ENCODE measurements at places on chromosomes 3 and 15.
A peak's percentile ranks its signal among the peaks of the same experiment; 100 is the strongest.

DNA sequence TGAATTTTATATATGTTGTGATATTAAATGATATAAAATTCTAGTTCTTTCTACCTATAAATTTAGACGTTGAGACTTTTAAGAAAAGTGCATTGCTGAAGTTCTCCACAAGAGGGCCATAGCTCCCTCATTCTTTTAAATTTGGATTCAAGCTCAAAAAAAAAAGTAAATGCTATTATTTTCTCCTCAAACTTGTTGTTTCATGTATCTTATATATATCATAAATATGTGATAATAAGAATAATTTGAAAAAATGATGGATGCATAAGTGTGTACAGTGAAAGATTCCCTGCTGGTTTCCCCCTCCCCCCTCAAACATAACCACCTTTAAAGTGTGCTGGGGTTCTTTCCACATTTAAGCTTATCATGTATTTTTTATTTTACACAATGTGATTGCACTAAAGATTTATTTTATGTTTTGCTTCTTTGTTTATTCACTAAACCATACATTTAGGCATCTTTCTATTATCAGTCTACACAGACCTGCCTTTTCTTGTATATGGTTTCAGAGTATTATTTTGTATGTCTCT lies 769.4 kb upstream of the GOLIM4 start:
- DNase-seq = no peak

DNA sequence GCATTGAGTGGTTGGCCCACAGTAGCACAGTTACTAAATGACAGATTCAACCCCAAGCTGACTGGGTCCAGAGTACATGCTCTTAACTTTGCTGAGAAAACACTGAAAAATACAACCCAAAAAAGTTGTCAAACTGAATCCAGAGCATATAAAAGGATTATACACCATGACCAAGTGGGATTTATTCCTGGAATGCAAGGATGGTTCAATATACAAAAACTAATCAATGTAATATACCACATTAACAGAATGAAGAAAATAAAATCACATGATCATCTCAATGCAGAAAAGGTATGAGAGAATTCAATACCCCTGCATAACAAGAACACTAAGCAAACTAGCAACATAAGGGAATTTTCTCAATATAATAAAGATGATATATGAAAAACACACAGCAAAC lies 98.5 kb downstream of the STAG1 start:
- no peak for DNase-seq

DNA sequence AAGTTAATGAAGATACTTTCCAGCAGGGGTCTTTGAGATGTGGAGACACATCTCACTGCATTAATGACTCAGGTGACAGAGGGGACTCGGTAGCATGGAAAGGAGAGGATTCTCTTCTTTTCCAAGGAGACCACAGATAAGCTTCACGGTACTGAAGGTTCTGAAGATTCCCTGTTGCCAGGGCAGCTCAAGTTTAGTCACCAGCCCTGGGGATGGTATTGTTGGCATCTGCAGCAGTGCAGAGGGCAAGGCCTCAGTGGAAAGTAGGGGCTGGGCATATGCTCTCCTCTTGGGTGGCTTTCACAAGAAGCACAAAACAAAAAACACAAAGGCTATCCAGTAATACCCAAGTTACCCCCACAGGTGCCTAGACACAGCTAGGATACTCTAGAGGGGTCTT lies 38.0 kb upstream of the MRPL3 start:
- DNase-seq = no peak

DNA sequence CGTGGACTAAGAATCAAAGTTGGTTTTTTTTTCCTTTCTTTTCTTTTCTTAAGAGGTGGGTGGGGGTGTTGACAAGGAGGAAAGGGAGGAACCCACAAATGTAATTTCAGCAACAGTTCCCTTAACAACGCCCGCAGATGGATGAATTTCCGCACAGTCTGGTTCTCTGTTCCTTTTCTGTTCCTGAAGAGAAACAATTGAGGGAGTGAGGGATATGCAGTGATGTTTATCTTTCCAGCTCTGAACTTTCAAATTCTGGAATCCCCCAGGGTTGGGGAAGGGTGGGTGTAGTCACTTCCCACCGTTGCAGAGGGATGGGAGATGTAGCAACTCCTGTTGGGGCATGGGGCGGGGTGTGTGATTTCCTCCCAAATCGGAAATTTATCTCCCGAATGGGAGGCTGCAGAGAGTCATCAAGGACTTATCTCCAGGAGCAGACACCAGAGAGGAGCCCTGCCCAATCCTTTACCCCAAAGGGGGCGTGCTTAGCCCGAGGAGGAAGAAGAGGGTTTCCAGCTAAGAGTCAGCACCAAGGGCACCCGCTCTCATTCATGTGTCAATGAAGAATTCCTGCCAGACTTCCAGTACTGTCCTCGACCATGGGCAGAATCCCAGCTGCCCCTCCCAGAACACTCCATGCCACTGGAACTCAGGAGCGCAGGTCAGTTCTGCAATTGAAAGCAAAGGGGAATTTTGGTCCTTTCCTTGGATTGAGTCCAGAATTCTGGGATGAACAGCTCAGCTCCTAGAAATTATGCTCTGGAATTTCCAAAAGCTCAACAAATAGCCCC lies 35.0 kb upstream of the CFAP161 start:
- DNase-seq = no peak

DNA sequence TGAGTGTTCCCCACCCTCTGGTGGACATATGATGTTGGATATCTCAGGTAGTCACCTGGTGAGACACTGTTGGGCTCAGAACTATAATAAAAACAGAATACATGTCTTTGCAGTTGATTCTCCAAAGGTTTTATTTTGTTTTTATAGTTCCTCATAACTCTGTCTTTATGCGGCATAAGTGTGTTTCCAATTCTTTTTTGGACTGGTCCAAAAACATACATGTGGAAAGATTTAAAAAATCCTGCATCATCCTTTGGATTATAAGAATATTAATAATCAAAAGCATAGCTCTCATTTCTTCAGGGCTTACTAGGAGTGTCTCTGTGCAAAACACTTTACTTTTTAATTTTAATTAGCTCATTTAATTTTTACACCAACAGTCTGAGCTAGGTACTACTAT lies 71.0 kb upstream of the ANKRD34C start:
- no peak for DNase-seq

DNA sequence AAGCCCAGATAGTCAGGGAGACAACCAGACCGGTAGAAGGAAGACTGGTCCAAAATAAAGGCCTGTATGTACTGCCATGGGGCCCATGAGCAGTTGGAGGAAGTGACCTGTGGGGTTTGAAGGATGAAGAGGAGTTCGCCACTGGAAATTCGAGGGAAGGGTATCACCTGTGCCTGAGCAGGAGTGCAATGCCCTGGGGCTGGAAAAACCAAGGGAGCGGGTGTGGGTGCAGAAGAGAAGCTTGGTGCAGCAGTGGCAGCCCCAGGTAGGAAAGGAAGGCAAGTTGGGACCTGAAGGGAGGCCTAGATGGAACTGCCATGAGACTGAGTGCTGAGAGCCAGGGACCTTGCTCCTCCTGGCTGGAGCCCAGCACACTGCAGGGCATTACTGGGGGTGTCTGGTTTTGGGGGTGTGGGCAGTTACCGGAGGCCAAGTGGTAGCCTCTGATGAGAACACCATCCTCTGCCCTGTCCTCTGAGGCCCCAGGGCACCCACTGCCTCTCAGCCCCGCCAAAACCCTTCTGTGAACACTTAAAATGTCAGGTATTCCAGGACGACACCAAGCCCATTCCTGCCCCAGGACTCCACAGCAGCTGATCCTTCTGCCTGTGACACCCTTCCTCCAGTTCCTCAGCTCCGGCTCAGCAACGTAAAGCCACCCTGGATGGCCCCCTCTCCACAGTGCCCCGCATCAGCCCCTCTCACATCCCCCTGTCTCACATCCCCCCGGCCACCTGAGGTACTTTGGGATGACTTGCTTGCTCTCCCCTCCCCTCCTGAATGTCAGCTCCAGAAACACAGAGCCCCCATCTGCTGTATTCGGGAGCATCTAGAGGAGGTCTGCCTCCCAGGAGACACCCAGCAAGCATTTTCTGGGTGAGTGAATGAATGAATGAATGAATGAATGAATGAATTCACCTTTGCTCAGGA lies 42.9 kb downstream of the WNT7A start:
- no peak for DNase-seq

- no peak for DNase-seq
These were observed 23.3 kb downstream of the AKAP13 start for GRCh38 chr15:85403745-85404144.

- DNase-seq = no peak
These were observed 16.8 kb upstream of the SLC6A1 start for GRCh38 chr3:10975695-10976234.

GRCh38 chr15:78944669-78945407 lies at the start of gene CTSH:
Gene CTSH (minus strand): TSS chr15:78945046. CDS start chr15:78944981, 65 bp downstream.
- peak; percentile 80 for DNase-seq

- DNase-seq = no peak
These were observed 133.4 kb upstream of the SMAD3 start for GRCh38 chr15:66931768-66932633.

GRCh38 chr15:67884514-67885174 lies 44.8 kb upstream of the RNU6-1 start:
- peak; percentile 67 for DNase-seq

DNA sequence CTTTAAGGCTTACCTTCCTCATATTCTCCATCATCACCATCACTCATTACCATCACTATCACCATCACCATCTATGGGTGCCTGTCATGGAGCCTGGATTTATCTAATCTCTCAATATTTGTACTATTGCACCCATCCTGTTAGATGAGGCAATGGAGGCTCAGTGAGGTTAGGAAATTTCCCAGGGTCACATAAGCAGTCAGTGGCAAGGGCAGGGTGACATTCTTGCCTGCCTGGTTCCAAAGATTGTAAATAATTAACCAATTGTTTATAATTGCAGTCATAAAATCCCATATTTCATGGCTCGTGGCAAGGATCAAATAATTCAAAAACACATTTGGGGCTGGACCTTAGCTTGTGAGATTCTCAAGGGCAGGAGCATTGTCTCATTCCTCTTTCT lies 55.2 kb downstream of the MGLL start:
- DNase-seq = no peak

GRCh38 chr3:107269136-107269535 lies 108.1 kb upstream of the CCDC54 start:
- DNase-seq = no peak

- no peak for DNase-seq
These were observed 8.3 kb upstream of the SUCLG2 start for GRCh38 chr3:67662733-67663132.

DNA sequence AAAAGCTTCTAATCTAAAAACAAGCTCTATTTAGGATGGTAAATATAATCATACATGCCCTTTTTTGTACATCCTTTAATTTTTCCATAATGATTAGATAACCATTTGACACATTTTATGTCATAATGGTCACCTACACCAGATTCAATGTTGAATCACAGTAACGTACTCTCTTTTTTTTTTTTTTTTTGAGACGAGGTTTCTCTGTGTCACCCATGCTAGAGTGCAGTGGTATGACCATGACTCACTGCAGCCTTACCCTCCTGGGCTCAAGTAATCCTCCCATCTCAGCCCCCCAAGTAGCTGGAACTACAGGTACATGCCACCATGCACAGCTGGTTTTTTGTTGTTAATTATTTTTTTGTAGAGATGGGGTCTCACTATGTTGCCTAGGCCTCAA lies 49.2 kb downstream of the PROS1 start:
- DNase-seq = no peak

DNA sequence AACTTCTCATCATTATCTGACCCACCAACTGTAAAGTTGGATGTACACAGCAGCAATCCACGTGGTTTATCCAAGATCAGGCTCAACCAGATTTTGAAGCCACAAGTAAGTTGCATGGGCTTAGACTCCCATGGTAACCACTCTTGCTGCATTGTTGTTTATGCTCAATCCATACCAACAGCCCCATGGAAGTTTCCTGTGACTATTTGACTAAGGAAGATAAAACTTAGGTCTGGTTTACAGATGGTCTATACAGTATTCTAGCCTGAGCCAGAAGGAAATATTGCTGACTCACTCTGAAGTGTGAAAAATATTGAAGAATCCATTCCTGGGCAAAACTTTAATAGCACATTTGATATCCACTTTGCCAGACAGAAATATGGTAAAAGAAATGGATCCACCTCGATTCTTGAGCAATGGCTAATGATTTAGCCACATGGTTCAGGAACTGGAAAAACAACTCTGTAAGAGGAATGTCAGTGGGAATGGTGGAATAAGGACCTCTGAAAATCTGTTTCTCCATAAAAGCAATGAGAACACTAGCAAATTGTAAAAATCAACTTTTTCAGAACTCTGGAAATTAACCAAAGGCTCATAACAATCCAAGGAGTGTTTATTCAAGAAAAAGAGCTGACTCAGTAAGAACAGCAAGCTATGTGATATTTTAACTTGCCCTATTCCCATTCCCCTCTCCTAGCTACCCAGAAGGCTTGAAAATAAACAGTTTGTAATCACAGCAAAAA lies 162.9 kb upstream of the STT3B start:
- no peak for DNase-seq

- no peak for DNase-seq
These were observed 82.0 kb downstream of the CHCHD4 start for GRCh38 chr3:14042680-14043079.

DNA sequence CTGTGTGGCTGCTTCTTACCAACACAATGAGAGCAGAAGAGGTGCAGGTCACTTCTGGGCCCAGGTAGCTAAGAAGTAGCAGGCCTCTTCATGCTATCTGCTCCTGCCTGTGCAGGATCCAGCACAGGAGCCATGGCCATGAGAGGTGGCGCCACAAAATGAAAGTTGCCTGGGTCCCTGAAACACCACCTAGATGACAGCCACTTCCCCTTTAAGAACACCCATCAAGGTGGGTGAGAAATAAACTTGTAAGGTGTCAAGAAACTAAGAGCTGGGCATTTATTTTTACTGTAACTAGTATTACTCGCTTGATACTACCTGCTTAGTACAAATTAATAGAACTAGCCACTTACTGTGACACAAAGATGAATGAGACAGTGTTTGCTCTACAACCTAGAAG lies 484.6 kb upstream of the TBL1XR1 start:
- no peak for DNase-seq

GRCh38 chr3:39414421-39414907 lies 7.9 kb downstream of the RPSA start:
- peak; percentile 36 for DNase-seq

- DNase-seq = no peak
These were observed 22.2 kb downstream of the MME start for GRCh38 chr3:155102329-155102728.

DNA sequence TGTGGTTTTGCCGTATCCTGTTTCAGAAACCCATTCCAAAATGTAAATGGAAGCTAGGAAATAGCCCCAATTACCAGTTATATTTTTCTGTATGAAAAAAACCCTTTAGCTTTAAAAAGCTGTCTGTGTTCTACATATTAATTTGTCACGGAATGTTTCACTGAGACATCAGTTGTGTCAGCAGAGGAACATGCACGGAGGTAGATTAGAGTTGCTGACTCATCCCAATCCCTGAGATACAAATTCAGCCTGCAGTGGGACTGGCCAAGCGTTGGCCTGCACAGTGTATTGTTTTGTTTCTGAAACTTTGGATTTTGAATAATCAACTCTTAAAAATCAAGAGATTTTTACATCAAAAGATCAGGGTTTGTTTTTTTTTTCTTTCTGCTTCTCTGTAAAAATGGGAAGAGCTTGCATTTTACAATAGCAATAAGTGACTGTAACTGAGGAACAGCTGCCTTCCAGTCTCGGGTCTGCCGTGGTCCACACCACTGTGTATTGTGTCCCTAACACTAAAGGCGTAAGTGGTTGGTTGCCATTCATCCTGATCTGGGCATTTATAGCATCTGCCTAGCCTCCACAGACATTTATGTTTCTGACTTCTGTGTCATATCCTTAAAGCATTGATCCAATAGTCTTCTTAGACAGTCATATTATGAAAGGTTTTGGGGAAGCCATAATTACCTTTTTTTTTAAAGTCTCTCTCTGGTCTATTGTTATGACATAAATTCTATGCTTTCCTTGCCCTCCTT lies 218.1 kb downstream of the ADAMTSL3 start:
- DNase-seq = no peak

GRCh38 chr15:94670438-94671034 lies 439.2 kb downstream of the MCTP2 start:
- no peak for DNase-seq

All from stimulated activated CD8-positive, alpha-beta memory T cell treated with anti-CD3 and anti-CD28 coated beads, Interleukin-4, amount 100 ng/mL, for 48 hours (primary cell).